ENCODE measurements at places on chromosomes 3 and 15.
A peak's percentile ranks its signal among the peaks of the same experiment; 100 is the strongest.

- DNase-seq, result no peak
Measured at GRCh38 chr3:172286548-172287148, 161.6 kb downstream of the GHSR start.

GRCh38 chr3:34020726-34021680 lies 222.6 kb downstream of the PDCD6IP start:
- DNase-seq, result no peak

GRCh38 chr3:46593979-46594378 lies 18.3 kb upstream of the FAM240A start:
- DNase-seq, result no peak

GRCh38 chr3:177929310-177929709 lies 606.9 kb upstream of the KCNMB2 start:
- no peak for DNase-seq

DNA sequence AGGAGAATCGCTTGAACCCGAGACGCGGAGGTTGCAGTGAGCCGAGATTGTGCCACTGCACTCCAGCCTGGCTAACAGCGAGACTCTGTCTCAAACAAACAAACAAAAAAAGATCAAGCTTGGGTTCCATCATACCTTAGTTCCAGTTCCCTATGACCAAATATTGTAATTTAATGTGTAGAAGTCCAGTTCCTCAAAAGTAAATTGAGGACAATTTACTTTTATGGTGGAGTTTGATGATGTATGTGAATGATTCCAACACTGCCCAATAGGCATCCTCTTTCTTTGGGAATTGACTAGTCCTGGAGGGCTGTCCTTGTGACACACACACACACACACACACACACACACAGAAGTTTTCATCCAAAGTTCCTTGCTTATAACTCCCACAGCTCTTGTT lies 2.8 kb upstream of the PKM start:
- no peak for DNase-seq

DNA sequence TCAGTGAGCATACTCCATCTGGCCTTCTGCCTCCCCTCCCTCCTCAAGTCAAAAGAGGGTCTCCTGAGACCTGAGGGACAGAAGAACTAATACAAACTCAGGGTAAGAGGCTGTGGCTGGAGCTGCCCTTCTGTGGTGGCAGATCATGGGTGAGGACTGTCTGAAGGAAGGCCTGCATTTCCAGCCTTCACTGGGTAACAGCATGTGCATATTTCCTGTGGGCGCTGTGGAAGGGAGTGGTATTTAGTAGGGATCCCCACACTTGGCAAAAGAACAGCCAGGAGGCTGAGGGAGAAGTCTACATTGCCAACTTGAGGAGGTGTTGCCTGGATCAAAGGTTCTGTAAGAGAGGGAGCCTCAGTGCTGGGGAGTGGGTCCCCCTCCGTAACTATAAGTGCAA lies 10.1 kb upstream of the ESYT3 start:
- DNase-seq, result no peak

GRCh38 chr3:18443665-18444594 lies 18.8 kb upstream of the SATB1 start:
- peak; percentile 47 for DNase-seq

DNA sequence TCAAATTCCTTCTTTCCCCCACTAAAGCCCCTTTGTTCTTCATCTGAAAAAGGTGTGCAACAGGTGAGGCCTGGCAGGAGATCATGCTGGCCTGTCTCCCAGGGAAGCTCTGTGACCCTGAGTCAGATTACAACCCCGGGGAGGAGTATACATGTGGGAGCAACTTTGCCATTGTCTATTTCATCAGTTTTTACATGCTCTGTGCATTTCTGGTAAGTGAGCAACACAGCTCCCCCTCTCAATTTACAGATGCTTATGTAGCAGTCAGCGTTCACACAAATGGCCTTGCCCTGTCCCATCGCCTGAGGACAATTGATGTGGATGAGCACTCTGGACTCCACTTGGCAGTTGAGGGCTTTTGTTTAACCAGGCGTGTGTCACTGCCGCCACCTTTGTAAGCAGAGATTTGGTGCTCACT lies 70.4 kb downstream of the CHDH start:
- no peak for DNase-seq

DNA sequence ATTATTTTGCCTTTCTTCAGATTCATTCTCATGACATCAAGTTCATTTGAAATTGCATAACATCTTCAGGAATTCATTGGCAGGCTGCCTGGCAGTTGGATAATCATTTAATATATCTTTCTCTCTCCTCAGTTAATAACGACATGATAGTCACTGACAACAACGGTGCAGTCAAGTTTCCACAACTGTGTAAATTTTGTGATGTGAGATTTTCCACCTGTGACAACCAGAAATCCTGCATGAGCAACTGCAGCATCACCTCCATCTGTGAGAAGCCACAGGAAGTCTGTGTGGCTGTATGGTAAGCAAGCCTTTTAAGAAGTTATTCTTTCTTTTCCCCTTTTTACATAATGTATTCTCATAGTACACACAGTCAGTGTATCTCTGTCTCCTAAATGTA lies 38.2 kb downstream of the TGFBR2 start:
- no peak for DNase-seq

GRCh38 chr3:106157411-106157810 lies 288.6 kb upstream of the CBLB start:
- peak; percentile 78 for DNase-seq

DNA sequence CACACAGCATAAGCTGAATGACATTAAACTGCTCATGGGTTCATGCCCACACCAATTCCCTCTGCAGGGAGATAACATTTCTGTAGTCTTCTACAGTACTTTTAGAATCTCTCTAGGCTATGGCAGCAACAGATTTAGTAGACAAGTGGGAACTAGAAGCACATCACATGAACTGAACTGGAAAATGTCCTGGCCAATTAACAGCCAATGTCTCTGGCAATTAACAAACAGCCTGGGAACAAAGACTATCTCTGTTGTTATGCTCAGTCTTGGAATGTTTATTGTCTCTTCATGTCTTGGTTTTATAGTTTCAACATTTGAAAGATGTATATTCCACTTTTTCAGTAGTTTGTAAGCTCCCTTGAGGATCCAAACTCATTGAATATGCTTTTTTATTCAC lies 523.2 kb upstream of the NAALADL2 start:
- DNase-seq, result no peak

- no peak for DNase-seq
Measured at GRCh38 chr3:169228522-169228921, 435.0 kb downstream of the MECOM start.

GRCh38 chr15:60379525-60380274 lies 18.1 kb downstream of the ANXA2 start:
- peak; percentile 85 for DNase-seq

DNA sequence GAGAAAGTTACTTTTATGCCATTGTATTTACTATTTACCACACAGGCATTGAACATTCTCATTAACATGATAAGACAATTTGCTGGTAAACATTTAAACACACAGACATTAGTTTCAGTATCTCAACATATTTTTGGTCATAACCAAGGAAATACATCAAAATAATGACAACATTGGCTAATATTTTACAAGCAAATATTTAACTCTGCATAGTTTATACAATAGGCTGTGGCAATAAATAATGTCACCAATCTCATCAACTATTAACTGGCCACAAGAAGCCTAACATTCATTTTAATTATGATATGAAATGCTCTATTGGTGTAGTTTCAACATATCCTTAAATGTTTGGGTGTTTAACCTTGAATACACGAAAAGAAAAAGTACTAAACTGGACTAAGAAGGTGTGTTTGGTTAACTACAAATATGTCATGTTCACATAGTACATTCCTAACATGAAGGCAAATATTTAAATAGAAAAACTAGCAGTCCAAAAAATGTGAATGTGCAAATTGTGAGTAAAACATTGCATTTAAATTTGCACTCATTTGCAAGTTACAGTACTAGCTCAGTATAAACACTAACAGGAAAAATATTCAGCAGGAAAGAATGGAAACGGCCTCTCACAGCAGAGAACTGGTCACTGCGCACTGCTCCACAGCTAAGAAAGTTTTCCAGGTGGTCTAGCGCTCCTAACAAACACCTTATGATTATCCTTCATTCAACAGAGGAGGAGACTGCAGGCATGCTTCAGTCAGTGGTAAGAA lies 106.6 kb downstream of the GLDN start:
- no peak for DNase-seq

DNA sequence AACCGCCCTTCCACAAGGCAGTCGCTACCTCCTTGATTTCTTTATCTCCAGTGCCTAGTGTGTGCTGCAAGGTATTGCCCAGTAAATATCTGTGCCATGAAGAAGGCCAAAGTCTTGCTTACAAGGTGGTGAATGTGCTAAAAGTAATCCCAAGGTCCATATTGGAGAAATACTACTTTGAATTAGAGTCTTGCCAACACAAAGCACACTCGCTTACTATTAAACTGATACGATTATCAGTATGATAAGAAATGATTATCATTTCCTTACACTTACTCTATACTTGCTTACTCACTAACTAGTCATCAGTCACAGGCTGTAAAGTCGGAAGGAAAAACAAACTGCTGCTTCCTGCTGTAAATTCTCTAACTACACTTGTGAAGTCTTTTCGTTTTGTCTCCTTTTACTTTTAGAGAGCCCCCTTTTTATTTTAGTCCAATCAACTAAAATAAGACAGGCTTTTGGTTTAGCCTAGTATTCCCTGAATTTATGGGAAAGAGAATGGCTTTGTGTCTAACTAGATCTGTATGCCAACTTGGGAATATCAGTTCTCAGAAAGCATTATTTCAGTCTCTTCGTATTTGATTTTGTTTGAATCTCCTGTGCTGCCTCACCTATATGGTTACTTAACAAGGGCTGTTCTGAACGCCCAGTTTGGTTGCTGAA lies 107.1 kb upstream of the TSC22D2 start:
- peak; percentile 41 for DNase-seq

- DNase-seq, result no peak
Measured at GRCh38 chr15:79901958-79902357, 5.1 kb upstream of the MTHFS start.
